ENCODE measurements at places on chromosomes 11 and 22. TPM values are rescaled to one million over a fixed set of nuclear protein-coding genes. Genes with fewer than 3 reads are reported as not detected.
A peak's percentile ranks its signal among the peaks of the same experiment; 100 is the strongest.

RFPL1 gene
- polyA plus RNA-seq: 6.3 TPM

FREY1 gene
- polyA plus RNA-seq: 0.57 TPM

POU2AF3 gene
- polyA plus RNA-seq: 3.5 TPM

RAG2 gene
- 0.35 TPM for polyA plus RNA-seq

OR8D1 gene
- not detected for polyA plus RNA-seq

DNA sequence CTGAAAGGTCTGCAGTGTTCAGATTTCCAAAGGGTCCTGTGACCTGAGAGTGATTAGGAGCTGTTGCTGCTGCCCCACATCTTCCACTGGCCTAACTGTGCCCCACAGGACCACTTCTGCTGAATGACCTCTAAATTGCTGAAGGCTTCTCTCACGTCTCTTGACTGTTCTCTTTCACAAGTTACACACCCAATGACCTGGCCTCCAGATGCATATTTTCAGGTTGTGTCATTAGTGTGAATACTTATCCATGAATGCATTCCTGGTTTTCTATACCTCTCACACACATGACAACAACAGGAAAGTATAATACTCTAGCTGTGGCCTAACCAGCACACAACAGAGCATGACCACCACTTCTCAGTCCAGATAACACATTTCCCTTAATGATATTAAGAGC lies 15.4 kb downstream of the PRR14L start:
- DNase-seq: no peak

- DNase-seq: no peak
Measured at GRCh38 chr11:44759743-44760476, 33.1 kb downstream of the TSPAN18 start.

GRCh38 chr22:27874185-27874584 lies 44.9 kb downstream of the PITPNB start:
- DNase-seq: no peak

DNA sequence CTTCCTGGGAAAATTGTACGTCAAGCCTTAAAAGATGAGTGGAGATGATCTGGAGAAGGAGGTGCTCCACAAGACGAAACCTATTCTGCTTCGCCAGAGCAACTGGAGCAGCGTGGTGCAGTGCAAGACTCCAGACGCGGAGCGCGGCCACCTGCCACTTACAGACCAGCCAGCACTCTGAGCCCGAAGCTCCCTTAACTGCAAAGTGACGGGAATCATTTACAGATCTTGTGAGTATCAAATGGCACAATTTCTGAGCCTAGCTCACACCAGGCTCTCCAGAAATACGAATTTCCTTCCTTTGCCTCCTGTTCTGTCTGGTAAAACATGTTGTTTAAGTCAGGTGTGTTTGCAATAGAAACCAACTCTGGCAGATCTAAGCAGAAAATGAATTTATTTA lies 369.3 kb downstream of the CADM1 start:
- DNase-seq: no peak

- DNase-seq: no peak
Measured at GRCh38 chr11:14554959-14555358, 34.8 kb upstream of the PSMA1 start.

BTBD18 gene
- polyA plus RNA-seq: 0.21 TPM

DNA sequence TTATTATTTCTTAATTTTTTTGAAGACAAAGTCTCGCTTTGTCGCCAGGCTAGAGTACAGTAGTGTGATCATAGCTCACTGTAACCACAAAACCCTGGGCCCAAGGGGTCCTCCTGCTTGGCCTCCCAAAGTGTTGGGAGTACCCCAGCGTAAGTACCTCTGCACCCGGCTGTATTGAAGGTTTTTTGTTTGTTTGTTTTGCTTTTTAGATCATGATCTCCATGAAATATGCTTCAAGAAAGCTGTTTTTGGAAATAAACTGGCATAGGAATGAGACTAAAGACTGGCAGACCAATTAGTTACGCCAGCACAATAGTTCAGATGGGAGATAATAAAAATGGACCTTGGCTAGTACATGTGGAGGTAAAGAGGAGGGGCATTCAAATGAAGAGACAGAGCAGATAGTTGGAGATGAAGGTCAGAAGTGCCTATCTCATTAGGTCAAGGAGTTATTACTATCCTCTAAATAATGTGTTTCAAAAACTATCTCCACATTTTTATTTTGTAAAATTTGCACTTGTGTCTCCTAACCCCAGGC lies 4.1 kb upstream of the MRPL48 start:
- DNase-seq: no peak

- no peak for DNase-seq
Measured at GRCh38 chr22:42430528-42431125, 1.6 kb downstream of the NFAM1 start.

DNA sequence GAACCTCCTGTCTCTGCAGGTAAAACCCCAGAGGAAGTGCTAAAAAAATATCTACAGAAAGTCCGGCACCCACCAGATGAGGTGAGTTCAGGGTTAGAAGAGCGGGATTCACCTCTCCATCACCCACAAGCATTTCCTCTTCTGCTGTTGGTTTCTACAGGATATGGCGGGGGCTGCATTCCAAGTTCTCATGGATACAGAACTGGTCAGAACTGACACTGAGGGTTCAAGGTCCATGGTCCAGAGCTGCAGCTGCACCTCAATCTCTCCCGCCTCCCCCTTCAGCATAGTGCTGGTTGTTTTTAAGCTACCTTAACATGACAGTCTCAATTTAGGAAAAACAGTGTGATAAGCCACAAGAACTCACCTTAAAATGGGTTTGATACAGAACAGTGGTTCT lies 19.2 kb downstream of the DTX4 start:
- no peak for DNase-seq

GRCh38 chr11:73949246-73949645 lies 1.6 kb upstream of the DNAJB13 start:
- DNase-seq: no peak

DNA sequence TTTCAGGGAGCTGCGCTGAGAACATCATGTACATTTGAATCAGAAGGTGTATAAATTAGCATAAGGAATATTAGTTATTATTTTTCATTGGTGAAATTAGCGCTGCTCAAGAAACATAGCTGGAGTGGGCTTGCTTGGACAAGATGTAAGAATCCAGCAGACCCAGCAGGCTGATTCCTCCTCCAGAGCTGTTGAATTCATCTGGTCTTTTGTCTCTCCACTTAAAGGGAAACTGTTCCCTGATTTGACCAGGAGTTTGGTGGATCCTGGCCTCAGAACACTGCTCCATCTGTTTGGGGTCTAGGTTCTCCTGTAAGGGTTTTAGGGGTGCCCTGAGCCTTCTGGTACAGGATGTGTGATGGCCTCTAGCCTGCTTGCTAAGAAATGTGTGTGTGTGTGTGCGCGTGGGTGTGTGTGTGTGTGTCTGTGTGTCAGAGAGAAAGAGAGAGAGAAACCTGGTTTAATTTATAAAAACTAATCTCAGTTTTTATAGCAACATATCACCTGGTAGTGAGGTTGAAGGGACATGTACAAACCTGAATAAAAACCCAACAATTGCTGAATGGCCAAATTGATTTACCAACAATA lies 8.3 kb upstream of the SORL1 start:
- no peak for DNase-seq

- DNase-seq: no peak
Measured at GRCh38 chr22:44639891-44640617, 62.0 kb upstream of the PRR5 start.

- no peak for DNase-seq
Measured at GRCh38 chr11:127564810-127565209, 564.2 kb upstream of the KIRREL3 start.

DNA sequence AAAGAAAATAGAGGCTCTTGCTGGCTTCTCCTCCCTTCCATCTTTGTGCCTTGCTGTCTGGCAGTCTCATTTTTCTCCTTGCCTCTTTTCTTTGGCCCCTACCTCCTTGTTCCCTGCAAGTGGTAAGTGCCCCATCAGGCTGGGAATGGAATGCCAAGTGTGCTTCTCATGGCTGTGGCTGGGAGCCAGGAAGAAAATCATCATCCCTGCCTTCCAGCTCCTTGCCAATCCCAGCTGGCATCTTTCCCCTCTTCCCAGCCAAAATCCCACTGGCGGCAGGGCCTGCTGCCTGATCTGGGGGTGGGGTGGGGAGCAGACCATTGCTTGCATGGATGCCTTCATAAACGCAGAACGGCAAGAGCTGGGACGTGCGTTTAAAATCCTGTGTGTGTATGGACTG lies 27.0 kb upstream of the SLC25A18 start:
- DNase-seq: peak; percentile 73

OOSP4B gene
- not detected for polyA plus RNA-seq

KCNJ1 gene
- 0.43 TPM for polyA plus RNA-seq

GRCh38 chr22:38454353-38455075 lies 485 bp downstream of the KCNJ4 start:
- no peak for DNase-seq

VSIG10L2 gene
- 0.09 TPM for polyA plus RNA-seq

TMEM45B gene
- polyA plus RNA-seq: 2.3 TPM

DNA sequence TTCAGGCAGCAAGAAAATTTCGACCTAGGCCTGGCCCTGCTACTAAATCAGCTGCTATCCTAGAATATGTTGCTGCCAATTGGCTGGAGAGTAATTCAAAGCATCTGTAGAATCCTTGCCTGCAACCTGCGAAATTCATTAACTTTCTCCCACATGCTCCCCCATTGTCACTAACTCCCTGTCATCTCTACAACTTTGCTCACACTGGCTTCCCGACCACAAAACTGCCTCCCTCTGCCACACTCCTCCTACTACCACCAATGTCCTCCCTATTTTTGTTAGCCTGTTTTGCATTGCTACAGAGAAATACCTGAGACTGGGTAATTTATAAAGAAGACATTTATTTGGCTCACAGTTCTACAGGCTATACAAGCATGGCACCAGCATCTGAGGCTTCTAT lies 570.6 kb downstream of the INSC start:
- no peak for DNase-seq

GRCh38 chr22:41943661-41944209 lies 3.2 kb downstream of the CENPM start:
- no peak for DNase-seq

- DNase-seq: no peak
Measured at GRCh38 chr11:46026606-46027293, 94.5 kb downstream of the PHF21A start.

DNA sequence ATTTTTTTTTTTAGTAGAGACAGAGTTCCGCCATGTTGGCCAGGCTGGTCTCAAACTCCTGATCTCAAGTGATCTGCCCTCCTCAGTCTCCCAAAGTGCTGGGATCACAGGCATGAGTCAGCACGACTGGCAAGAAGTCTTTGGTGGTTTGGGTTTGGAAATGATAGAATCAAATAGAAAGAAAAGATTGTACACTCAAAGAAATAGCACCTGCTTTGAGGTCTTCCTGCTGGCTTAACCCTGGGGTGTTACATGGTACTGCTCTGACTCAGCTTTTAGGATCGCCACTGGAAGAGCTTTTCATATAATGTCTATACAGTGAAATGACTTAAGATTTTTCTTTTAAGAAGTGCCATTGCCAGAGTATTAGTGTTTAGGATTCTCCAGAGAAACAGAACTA lies 50.2 kb downstream of the JAM3 start:
- no peak for DNase-seq

GRCh38 chr11:125959931-125960330 lies 14.1 kb downstream of the VSIG10L2 start:
- no peak for DNase-seq

- no peak for DNase-seq
Measured at GRCh38 chr11:108338750-108339149, 115.9 kb downstream of the ATM start.

GRCh38 chr11:110035357-110035756 lies 57.8 kb upstream of the ZC3H12C start:
- DNase-seq: no peak

GRCh38 chr22:28894334-28894733 lies 11.0 kb downstream of the ZNRF3 start:
- no peak for DNase-seq

DNA sequence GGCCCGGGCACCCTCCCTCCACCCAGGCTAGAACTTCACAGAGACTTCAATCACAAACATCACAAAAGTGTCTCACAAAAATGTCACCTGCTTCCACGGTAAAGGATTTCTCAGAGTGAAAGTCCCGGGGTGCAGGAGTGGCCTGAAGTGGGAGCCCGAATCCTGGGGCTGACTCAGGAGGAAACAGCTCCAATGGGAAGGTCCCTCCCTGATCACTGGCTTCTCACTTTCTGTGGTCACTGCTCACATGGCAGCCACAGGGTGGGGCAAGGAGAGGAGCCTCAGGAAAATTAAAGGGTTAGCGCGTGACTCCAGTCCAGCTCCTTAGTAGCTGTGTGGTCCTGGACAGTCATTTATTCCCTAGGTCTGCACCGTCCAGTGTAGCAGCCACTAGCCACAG lies 564.5 kb upstream of the B3GAT1 start:
- no peak for DNase-seq

MS4A15 gene
- not detected for polyA plus RNA-seq

DNA sequence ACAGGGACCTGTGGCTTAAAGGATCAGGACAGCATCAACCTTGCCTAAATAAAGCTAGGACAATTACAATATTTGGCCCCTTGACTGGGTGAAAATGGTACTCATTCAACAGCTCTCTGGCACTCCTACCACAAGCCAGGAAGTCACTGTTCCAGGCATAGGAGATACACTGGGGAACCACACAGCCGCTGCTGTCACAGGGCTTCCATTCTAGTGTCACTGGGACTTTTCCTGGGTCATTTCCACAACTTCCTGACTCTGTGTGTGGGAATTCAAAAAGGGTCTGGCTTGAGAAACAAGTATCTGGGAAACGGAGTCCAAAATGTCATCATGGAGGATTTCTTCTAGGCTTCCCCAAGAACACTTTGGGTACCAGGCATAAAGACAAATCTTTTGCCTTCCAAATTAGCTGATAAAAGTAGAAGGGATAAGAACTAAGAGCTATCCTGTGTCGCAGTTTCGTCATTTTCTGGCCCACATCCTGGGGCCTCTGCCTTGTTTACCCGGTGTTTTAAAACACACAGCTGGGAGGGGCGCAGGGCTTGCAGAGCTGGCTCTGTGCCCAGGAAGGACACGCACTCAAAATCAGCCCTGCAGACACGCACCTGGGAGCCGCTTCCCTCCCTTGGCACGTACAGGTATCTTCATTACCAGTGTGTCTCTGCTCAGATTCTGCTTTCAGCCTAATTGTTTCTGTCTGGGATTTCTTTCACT lies 38.0 kb downstream of the TMEM45B start:
- DNase-seq: no peak

DNA sequence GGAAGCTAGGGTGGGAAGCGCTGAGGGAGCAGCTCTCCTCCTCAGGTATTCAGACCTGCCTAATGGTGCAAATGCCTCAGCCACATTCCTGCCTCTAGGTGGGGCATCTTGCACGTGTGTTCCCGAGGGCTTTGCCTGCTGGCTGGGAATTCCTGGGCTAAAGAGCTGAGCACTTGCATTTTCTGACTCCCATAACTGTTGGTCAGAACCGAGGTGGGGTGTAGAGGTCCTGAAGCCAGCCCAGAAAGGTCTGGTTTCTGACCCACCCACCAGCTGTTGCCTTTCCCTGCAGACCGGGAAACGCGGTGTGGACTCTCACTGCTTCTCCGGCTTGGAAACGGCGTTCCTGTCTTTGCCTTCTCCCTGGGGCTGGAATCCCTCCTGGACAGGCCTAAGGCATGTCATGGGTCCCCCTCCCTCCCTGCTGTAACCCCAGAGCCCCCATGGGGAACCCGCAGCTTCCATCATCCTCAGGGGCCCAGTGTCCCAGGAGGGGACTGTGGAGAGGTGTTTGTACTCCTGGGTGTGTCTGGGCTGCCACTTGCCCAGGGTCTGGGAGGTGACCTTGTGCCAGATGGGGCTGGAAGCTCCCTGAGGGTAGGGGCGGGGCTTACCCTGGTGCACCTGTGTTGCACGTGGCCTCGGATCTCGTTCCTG lies 24.0 kb upstream of the SMIM38 start:
- DNase-seq: no peak

- no peak for DNase-seq
Measured at GRCh38 chr11:86978756-86979608, 23.8 kb upstream of the FZD4 start.
